Subcutaneous adipose tissue (tissue), 4 donors: ENCODE measurements at places on chromosomes 3 and 15. TPM values are rescaled to one million over a fixed set of nuclear protein-coding genes. Genes with fewer than 3 reads are reported as not detected.

NDN gene
- total RNA-seq = 95.6 TPM

ZKSCAN7 gene
- 4.1 TPM for total RNA-seq

SPG21 gene
- 95.1 TPM for total RNA-seq

HTR3E gene
- not detected for total RNA-seq

TGM5 gene
- total RNA-seq = 1.0 TPM
